ENCODE measurements at places on chromosomes 7 and 10.

- DNase-seq = no peak
Measured at GRCh38 chr7:79272938-79273337, 180.5 kb downstream of the MAGI2 start.

DNA sequence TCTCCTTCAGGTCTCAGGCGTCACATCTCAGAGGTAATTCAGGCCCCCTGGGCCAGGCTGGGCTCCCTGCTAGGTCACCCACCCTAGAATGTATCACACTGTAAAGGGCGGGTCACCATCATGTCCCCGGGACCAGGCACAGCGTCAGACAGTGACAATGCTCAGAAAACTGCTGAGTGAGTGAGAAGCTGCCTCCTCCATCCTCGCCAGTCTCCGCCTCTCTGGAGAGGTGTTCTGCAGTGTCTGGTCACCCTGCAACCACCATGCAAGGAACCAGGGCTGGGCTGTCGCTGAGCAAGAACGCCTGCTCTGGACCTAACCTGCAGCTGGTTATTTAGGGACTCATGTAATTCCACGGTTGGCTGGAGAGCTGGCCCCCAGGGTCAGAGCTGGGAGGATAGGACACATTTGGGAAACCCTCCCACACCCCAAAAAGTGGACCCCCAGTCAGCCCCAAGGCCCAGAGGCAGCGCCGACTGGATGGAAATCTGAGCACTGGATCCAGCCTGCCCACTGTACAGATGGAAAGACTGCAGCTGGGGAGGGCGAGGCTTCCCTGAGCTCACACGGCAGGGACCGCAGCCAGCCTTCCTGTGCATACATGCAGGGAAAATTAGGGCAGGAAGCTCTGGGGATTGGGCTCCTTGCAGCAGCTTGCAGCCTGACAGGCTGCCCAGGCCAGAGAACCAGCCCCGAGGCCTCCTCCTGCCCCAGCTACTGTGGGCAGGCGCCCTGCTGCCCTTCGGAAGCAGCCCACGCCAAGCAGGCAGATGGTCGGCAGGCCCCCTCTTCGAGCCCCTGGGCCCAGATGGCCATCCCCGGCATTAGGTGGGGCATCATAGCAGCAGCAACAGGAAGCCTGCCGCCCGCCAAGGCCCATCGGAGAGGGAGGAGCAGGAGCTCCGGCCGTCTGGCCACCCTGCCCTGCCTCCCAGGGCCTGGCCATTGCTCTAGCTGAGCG, 105.4 kb upstream of the ZMIZ1 start:
- no peak for DNase-seq

- DNase-seq = no peak
Measured at GRCh38 chr7:45239486-45239885, 81.9 kb downstream of the RAMP3 start.

DNA sequence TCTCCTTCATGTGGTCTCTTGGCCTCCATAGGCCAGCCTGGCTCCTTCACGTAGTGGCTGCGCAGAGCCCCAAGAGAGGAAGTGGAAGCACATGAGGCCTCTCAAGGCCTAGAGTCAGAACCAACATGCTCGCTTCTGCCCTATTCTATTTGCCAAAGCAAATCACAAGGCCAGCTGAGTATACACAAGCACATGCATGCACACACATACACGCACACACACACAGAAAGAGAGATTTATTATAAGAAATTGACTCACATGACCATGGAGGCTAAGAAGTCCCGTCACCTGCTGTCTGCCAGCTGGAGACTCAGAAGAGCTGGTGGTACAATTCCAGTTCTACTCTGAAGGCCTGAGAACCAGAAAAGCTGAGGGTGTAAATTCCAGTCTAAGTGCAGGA, 64.3 kb upstream of the NRP1 start:
- DNase-seq = no peak

DNA sequence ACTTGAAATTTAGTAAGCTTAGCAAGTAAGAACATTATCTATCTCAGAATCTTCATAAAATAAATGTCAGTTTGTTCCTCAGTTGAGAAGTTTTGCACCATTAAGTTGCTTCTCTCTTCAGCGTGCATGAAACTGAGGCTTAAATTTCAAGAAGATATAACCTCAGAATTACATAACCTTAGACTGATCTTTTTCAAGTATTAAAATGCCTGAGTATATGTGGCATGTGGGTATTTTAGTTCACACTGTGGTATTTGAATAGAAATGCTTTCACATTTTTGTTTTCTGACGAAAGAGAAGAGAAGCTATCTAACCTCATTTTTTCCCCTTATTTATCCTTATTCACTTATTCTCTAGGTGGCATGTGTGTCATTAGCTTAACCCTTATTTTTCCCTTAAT, 104.1 kb downstream of the PHF14 start:
- no peak for DNase-seq

- peak; percentile 93 for DNase-seq
Measured at GRCh38 chr10:97759158-97759887, 12.5 kb downstream of the SFRP5 start.

- DNase-seq = no peak
Measured at GRCh38 chr7:21984042-21984441, 38.3 kb upstream of the CDCA7L start.
